ENCODE measurements at places on chromosomes 4 and X.

- no peak for DNase-seq
Observed at GRCh38 chr4:87489678-87490077, 39.5 kb downstream of the SPARCL1 start.

- no peak for DNase-seq
Observed at GRCh38 chr4:110682311-110682710, 59.4 kb upstream of the PITX2 start.

- DNase-seq, result no peak
Observed at GRCh38 chrX:23904096-23904495, 3.6 kb downstream of the APOO start.

GRCh38 chrX:153857348-153857903 is 27.1 kb upstream of the PDZD4 start:
- DNase-seq, result no peak

DNA sequence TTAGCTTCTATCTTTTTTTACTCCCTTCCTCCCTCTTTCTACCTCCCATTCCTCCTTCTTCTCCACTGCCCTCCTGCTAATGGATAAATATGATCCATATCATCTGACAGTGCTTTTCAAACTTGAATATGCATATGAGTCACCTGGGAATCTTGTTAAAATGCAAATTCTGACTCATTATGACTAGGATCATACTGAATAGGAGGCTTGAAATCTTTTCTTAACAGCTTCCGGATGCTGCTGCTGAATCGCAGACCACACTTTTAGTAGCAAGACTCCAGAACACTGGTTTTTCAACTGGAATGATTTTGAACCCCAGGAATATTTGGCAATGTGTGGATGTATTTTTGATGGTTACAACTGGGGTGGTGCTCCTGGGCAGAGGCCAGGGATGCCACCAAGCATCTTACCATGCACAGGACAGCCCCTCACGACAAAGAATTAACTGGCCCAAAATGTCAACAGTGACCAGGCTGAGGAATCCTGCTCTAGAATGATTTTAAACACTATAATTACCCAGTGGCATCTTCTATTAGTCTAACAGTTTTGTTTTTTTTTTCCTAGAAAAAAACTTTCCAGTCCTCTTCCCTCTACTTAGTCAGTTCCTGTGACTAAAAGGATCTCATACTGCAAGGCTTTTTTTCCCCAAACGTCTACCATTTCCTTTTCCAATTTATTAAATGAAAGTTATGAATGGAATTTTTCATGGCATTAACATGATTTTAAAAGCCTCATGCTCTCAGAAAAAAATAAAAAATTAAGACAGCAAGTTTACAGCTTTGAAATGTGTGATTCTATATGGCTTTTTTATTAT is 10.6 kb upstream of the PYURF start:
- DNase-seq, result no peak

DNA sequence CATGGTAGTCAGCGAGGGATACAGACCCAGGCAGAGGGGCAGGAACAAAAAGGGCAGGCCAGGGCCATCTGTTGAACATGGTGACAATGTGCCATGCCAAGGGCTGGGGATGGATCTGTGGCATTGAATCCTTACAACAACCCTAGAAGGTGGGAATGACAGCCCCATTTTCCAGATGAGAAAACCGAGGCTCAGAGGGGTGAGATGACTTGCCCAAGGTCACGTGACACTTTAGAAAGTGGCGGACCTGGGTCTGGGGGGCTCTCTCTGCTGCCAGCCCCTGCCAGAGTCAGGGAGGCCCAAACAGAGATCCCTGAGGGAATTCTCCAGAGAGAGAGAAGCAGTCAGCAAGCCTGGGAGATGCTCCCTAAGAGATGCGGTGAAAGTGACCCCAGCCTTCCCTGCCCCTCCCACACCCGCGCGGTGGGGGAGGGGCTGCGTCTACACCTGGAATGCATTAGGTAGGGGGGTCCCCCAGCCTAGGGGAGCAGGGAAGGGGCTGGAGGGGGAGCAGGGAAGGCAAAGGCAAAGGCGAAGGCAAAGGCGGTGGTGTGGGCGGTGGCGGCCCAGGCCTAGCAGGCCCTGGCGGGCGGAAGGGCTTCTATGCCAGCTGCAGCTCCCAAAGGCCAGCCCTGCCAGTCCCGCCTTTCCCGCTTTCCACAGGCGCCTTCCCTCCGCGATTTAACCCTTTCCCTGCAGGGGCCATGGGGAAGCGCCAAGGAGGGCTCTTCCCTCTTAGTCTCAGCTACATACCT is 13.0 kb downstream of the FGD1 start:
- no peak for DNase-seq

- no peak for DNase-seq
Observed at GRCh38 chr4:123830930-123831329, 434.3 kb downstream of the SPRY1 start.

GRCh38 chr4:138952411-138952810 is 63.2 kb upstream of the NOCT start:
- no peak for DNase-seq

GRCh38 chr4:10008609-10009005 is 12.7 kb downstream of the SLC2A9 start:
- DNase-seq, result no peak

DNA sequence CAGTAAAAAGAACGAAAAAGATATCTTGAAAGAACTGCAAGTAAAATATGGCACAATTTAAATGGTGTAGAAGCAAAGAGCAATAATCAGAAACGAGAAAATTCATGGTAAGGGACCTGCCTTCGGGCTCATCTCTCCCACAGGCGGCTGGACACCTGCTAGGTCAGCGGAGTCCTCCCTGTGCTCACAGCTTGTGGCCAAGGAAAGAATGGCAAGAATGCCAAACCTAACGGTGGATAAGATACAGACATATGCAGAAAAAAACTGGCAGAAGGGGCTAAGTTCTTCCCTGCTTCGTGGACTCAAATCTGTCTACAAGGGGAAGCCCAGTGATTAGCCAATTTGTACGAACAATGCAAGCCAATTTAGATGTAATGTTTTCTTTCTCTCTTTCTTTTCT is 152.1 kb upstream of the VCX start:
- no peak for DNase-seq

DNA sequence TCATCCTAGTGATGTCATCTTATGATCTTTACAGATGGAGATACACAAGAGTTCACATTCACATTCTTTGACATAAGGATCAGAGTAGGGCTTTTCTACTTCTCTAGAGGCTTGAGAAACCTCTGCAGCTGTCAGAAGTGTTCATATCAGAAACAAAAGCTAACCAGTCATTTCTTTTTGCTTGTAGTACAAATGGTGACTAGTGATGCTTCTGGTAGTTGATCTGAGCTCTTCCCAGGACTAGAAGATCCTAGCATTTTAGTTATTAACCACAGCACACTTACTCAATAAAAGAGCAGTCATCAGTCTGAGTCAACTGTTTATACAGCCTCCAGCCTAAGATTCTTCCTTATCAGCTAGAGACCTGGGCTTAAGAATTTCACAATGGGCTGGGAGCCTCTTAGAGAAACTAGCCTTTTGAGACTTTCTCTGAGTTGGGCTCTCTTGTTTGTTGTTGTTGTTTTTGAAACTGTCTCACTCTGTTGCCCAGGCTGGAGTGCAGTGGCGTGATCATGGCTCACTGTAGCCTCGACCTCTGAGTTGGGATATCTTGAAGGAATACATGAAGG is 84.1 kb downstream of the TMEM164 start:
- no peak for DNase-seq

DNA sequence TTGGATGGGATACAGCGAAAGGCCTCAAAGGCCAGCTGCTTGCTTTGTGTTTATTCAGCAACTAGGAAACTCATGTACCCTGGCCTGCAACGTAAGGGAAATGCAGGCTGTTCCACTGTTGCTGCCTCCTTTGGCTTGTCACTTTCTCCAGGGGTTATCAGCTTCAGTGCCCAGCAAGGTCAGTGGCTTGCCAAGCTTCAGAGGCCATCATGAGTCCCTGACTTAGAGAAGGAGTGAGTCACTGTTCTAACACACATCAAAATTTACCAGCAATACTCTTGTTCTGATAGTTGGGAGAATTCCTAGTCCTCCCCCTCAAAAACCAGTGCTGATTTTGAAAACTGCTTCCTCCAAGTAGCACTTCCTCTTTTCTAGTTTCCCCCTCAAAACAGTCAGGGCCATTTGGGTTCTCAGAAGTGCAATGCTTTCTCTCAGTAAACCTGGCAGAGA is 250.8 kb downstream of the ARHGAP24 start:
- DNase-seq, result no peak

- no peak for DNase-seq
Observed at GRCh38 chr4:105613306-105613705, 60.9 kb downstream of the ARHGEF38 start.

GRCh38 chr4:20338841-20339240 is 87.1 kb downstream of the SLIT2 start:
- DNase-seq, result no peak

DNA sequence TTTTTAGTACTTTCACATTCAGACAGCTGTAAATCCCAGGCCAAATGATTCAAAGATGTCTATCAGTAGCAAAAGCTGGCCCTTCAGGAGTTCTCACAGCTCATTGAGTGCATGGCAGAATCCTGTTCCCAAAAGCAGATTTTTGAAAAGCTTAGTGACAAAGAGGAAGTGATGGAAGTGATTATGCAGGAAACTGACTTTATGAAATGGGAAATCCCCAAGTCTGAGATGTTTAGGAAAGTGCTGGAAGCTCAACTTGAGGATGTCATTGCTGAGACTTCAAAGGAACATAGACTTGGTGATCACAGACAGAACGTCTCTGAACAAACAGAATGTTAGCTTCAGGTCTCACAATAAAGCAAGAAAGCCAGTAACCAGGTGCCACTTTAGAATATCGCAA is 51.0 kb upstream of the CFAP47 start:
- DNase-seq, result no peak

DNA sequence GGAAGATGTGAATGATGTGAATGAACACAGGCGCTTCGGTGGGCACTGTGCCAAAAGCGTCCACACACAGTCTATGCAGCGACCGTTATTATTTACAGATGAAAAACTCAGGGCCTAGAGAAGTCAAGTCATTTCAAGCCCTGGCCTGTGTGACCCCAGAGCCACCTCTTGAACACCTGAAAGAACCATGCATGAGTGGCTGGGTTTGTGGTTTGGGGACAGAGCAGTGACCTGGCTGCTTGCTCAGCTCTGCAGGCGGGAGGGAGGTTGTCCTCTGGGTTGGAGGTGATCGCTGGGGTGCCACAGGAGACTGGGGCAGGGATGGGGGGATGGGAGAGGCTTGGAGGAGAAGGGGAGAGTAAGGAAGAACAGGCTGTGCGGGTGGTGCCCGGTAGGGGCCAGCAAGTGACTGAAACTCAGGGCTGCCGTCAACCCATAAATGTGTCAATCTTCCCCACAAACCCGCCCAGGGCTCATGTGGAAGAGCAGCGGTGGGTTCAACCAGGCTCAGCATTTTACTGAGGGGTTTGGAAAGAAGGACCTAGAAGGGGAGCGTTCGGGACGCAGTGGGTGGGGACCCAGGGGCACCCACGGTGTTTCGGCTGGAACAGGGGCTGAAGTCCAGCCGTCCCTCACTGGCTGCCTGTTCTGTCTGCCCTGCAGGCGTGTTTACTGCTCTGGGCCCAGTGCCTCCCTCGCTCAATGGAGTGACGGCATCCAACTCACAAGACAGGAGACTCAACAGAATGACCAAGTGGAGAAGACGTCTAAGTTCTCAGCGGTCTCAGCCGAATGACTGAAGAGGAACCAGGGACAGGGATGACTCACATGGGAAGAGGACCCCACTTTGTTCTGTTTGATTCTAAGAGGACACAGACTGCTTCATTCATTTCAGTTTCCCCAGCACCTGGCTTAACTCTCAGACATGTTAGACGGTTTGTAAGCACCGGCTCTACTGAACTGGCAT is 167.8 kb downstream of the AFAP1 start:
- no peak for DNase-seq

DNA sequence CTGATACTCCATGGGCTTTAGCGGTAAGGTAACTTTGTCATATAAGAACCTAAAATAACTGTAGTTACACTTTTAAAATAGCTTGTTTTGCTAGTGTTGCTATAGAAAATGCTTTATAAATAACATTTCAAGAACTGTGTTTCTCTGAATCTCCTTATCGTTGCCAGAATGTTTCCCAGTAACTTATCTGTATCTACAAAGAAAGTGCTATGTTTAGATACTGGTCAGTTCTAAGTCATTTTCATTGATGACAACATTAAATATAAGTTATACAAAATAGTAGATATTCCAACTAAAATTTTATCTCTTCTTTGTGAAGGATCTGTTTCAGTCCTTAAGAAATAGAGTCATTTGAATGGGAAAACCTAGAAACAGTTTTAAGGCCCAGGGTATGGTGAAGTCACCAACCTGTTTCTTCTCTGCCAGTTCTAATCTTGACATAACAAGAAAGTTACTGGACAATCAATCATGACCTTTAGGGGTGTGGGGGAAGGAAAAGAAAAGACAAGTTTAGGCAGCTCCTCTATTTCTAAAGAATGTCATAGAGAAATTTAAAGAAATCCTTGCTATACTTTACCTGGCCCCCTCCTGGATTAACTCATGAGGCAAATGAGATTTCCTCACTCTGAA is 425.9 kb downstream of the RPA4 start:
- DNase-seq, result no peak

DNA sequence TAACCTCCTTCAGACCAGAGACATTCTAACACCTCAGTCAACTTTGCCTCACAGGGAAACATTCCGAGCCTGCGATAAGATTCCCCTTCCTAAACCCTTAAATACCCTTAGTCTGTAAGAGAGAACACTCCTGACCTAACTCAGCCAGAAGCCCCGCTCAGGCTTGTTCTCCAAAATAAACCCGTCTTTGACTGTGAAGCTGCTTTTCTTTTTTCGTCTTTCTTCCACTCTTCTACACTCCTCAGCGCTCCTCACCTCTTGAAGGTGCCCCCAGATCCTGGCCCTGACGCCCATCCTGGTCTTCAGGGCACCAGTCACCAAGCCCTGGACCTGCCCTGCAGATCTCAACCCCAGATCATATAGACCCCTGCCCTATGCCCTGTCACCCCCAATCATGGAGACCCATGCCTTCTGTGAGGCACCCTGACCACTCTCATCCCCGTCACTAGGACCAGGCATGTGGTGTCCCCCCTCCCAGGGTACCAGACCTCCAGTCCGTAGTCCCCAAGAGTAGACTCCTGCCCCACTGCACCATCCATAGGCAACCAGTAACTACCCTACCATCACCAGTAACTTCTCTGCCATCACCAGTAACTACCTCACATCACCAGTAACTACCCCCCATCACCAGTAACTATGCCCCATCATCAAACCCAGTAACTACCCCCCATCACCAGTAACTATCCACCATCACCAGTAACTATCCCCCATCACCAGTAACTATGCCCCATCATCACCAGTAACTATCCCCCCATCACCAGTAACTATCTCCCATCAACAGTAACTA is 3.5 kb downstream of the ASMTL start:
- no peak for DNase-seq

DNA sequence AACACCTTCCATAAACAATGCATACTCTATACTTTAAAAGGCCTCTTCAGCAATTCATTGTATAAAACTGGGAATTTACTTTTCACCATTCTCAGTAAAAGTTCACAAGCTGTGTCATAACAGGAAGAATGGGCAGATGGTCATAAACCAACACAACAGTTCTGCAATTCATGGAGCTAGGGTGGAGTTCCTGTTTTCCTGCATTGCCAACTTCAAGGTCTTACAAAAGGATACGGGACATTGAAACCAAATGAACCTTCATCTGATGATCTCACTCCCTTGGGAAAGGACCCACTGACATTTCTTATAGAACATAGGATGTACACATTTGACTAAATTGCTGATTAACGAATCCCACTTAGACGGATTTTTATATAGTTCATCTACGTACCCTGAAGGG is 4.1 kb downstream of the KDR start:
- no peak for DNase-seq

GRCh38 chr4:2485956-2486355 is 17.1 kb downstream of the RNF4 start:
- no peak for DNase-seq

GRCh38 chr4:179871726-179872125 is 2371.5 kb upstream of the TENM3 start:
- no peak for DNase-seq
